ENCODE measurements at places on chromosomes 6 and 20.
A peak's percentile ranks its signal among the peaks of the same experiment; 100 is the strongest.

DNA sequence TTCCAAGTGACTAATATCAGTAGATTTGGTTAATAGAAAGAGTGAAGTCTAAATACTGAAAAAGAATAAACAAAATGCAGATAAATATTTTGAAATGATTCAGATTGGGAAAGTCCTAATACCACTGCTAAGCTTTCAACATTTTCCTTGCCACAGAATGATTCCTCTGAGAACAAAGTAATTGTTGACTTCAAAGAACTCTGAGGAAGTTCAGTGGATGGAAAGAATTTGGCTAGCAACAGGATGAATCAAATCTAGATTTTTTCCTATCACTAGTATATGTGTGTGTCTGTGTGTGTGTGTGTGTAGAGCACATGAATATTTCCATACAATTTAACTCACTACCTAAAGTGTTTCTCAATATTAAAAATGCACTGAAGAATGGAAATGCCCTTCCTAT, 107.9 kb upstream of the PREP start:
- no peak for DNase-seq

DNA sequence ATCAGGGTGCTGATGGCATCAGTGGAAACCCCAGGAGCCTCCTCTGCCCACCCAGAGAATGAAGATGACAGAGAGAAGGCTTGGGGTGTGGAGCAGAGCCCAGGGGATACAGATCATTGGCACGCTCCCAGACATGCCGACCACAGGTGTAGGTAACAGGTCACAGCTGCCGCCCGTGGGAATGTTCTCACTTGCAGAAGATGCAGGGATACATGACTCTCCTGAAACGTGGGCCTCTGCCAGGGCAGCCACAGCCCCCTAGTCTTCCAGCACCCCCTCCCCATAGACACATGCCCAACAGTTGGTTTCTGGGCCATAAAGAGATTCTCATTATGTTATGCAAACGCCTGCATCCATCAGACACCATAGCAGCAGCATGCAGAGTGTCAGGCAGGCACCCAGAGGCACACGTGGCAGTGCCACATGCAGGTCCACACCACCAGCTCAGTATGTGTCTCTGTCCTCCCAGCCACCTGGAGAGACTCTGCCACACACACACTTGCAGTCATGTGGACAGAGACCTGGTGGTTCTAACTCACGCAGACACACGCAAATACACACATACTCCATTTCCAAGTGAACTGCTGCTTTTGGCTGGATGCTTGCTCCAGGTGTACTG, 45.5 kb downstream of the LRFN2 start:
- no peak for DNase-seq

- no peak for DNase-seq
Measured at GRCh38 chr6:168232989-168233874, 86.3 kb downstream of the DACT2 start.

DNA sequence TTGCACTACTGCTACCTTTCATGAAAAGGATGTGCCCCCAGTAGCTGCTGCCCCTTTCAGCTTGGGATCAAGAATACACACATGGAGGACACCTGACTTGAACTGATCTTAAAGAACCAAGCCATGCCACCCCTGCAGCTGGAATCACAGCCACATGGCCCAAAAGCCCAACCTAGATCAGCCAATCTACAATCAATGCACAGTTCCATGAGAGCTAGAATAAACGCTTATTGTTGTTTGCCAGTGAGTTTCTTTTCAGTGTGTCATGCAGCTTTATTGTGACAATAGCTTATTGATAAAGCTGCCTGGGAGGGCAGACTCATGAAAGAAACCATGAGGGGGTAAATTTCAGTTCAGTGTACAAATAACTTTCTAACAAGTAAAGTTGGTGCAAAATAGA, 397.7 kb downstream of the PTPRT start:
- no peak for DNase-seq

GRCh38 chr6:90413867-90414266, 117.2 kb upstream of the BACH2 start:
- no peak for DNase-seq

GRCh38 chr20:5797843-5798462, 47.8 kb downstream of the SHLD1 start:
- DNase-seq, result no peak

DNA sequence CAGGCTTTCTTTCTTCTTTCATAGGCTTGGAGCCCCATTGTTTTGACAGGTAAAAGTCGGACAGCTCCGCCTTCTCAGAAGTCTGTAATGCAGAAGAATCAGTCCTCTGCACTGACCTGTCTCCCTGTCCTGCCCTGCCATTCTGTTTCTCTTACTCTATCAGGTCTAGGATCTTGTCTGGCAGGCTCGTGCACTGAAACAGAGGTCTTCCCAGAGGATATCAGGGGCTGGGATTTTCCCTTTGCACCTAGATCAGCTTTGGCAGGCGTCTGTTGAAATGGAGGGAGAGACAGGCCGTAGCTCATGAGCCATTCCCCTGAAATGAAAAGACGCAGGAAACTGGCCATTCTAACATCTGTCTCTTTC, 25.0 kb downstream of the KIF3B start:
- no peak for DNase-seq

GRCh38 chr6:19578481-19578880, 258.7 kb upstream of the ID4 start:
- DNase-seq, result no peak

DNA sequence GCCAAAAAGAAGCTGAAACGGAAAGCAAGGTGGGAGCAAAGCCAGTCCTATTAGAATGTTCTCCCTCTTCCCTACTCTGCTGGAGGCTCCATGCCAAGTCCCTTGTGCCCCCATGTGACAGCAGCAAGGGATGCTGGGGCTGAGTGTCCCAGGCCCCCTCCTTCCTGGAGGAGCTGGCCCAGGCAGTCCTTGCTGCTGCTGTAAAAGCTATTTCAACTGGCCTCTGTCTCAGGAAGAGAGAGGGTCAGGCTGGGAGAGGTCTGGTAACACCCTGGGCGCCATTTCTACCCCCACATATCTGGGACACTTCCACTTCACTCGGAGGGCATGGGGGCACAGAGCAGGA, 25.0 kb downstream of the TTBK1 start:
- DNase-seq, result no peak

GRCh38 chr6:42341771-42342553, 109.8 kb downstream of the TRERF1 start:
- DNase-seq, result no peak

- no peak for DNase-seq
Measured at GRCh38 chr6:5998236-5998635, 8.5 kb downstream of the NRN1 start.

GRCh38 chr6:123658848-123659247, 22.1 kb upstream of the TRDN start:
- DNase-seq, result no peak

GRCh38 chr20:53274365-53274764, 302.2 kb downstream of the TSHZ2 start:
- no peak for DNase-seq

- DNase-seq, result peak; percentile 96
Measured at GRCh38 chr6:151060096-151060765, 179.5 kb upstream of the AKAP12 start.

Measured in non-pigmented ciliary epithelial cell (primary cell).